ENCODE measurements at places on chromosomes 13 and 19.

DNA sequence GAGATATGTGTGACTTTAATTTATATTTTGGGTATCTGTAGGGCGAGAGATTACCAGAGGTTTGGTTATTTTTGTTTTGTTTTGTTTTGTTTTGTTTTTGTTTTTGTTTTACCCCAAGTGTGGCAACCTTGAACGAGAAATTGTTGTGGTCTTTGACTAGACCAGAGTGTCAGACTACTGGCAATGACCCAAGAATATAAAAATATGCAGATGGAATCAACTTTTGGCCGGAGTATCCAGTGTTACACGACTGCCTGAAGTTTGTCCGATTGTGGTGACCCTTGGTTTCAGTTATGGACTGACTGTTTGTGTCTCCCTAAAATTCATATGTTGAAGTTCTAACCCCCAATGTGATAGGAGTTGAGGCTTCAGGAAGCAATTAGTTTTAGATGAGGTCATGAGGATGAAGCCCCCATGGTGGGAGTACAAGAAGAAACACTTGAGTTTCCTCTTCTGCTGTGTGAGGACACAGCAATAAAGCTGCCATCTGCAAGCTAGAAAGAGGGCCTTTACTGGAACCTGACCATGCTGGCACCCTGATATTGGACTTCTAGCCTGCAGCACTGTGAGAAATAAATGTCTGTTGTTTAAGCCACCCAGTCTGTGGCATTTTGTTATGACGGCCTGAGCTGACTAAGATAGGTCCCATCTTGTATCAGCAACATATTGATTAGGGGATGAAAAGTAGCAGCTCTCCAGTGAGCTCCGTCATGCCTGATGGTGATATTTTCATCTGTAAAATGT lies 261.7 kb downstream of the MTUS2 start:
- DNase-seq: no peak

GRCh38 chr13:108915634-108916512 lies 286.5 kb downstream of the MYO16 start:
- DNase-seq: peak; percentile 96

GRCh38 chr19:41958367-41959055 lies 610 bp downstream of the RABAC1 start:
- DNase-seq: peak; percentile 89

GRCh38 chr19:9620842-9621155 lies 233 bp downstream of the ZNF561 start:
- DNase-seq: no peak

DNA sequence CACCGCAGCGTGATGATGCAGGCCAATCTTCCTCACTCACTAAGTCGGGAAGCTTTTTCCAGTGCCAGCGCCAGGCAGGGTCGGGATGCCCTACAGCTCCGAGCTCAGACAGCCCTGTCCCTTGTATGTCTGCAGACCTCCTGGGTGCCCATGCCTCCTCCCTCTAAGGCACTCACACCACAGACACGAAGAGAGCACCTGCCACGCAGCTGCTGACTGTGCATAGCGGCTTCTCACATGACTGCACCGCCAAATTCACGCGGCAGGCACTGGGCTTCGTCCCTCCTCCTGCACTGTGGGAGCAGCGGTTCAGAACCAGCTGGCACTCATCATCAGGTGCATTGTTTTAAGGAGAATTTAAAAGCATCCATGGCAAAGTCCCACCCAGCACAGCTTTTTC lies 88.1 kb downstream of the SLC7A1 start:
- DNase-seq: no peak

Measured in PC-9 (cell line).